ENCODE measurements at places on chromosomes 5 and 9. TPM values are rescaled to one million over a fixed set of nuclear protein-coding genes. Genes with fewer than 3 reads are reported as not detected.

DNA sequence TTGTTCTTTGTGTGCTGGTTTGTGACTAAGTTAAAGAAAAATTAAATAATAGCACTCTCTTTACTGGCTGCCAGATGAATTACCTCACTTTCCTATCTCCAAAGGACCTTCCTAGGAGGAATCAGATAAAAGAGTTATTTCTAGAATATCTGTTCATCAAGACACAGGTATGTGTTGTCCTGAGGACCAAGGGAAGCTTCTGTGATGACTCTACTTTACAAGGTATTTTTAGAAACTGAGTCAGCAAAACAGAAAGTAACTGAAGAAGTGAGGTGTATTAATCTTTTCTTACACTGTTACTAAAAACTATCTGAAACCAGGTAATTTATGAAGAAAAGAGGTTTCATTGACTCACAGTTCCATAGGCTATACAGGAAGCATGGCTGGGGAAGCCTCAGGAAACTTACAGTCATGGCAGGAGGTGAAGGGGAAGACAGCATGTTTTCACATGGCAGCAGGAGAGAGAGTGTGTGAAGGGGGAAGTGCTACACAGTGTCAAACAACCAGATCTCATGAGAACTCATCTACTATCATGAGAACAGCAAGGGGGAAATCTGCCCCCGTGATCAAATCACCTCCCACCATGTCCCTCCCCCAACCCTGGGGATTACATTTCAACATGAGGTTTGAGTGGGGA lies 189.2 kb upstream of the DMAC1 start:
- no peak for DNase-seq

GRCh38 chr9:113187929-113188595 lies 33.0 kb downstream of the FKBP15 start:
- peak; percentile 91 for DNase-seq

DNA sequence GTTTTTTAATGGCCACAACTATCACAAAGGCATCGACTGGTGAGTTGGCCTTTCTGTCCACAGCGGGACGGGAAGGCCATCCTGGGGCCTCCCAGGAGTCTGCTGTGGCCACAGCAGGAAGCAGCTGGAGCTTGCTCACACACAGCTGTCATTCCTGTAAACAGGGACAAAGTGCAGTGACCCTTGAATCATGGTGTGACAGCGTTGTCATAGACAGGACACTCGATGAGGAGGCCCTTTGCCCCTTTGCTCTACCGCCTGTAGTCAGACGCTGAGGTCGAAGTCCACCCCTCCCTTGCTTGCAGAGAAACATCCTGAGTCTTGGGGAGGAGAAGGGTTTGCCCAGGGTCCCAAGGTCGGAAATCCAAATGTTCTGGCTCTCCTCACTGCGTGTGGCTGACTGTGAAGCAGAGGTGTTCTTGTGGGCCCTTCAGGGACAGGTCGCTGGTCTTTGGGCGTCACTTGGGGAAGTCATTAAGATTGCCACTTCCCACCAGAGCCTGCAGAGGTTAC lies 35.1 kb downstream of the NDST1 start:
- DNase-seq, result peak; percentile 15

The CDC20B gene
- total RNA-seq, result not detected

The PCDHGB3 gene
- 1.4 TPM for total RNA-seq

The SLC6A18 gene
- total RNA-seq, result not detected
